Stimulated activated CD8-positive, alpha-beta memory T cell treated with anti-CD3 and anti-CD28 coated beads, Interleukin-15, amount 100 ng/mL, for 1 hour (primary cell): ENCODE measurements at places on chromosomes 11 and 22.

DNA sequence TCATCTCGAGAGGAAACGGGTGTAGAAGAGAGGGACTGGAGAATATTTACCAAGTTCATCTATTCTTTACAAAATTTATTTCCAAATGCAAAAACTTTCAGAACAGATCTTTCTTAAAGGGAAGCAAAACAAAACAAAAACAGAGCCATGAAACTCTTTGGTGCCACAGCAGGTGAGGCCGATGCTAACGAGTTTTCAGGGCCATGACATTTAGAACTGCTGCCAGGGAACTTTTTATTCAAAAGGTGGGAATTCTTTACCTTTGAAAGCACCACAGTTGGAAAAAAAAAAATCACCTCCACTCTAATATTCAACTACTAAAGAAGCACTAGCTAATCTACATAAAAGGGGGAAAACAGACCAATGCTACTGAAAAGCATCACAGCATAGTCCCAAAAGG lies 230.1 kb downstream of the DCDC1 start:
- no peak for DNase-seq

- no peak for DNase-seq
These were observed 299.9 kb upstream of the ANO5 start for GRCh38 chr11:21892736-21893564.

DNA sequence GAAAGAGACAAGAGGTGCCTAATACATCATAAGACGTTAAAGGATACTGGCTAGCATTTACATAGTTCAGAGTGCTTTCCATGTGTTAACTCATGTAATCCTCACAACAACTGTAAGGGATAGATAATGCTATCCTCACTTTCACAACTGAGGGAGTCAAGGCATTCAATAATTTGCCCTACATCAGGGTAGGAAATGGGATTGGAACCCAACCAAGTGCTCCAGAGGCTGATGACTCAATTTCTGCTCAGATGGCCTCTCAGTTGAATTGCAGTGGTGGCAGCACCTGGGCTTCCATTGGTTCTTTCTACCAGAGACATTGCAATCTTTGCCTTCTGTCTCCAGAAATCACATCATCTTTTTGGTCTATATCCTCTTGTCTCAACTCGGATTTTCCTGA lies 232.9 kb downstream of the ETS1 start:
- no peak for DNase-seq

GRCh38 chr22:19891317-19892256 lies 36.9 kb upstream of the GNB1L start:
- peak; percentile 47 for DNase-seq

GRCh38 chr22:22342697-22343580 lies 98.4 kb downstream of the VPREB1 start:
- peak; percentile 61 for DNase-seq

GRCh38 chr11:103035791-103036434 lies 56.0 kb downstream of the DCUN1D5 start:
- DNase-seq: no peak

GRCh38 chr11:113831314-113831713 lies 44.1 kb downstream of the USP28 start:
- no peak for DNase-seq

DNA sequence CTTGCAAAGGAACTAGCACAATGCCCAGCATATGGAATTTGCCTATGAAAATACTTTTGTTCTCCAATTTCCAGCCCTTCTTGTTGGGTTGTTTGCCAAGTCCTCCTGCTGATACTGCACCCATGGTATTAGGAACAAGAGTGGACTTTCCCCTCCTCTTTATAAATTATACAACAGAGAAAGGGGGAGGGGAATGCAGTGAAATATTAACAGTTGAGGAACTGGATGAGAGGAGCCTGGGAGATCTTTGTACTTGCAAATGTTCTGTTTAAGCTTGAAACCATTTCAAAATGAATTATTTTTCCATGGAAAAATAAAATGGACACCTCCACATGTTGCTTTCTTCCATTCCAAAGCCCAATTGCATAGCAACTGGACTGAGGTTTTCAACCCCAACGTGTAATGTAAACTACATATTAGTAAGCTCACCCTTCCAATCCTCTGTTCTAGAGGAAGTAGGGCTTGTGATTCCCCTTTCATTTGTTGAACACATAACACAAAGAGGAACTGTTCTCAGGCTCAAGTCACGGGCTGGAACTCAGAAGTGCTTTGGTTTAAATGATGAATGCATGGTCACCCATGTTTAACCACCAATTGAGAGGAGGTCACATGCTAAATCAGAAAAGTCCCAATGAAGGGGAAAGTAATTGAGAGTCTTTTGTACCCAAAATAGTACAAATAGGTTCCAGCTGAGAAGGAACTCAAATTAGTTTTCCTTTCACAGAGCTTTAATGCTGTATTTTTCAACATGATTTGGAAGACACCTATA lies 66.2 kb upstream of the ZC3H12C start:
- no peak for DNase-seq

DNA sequence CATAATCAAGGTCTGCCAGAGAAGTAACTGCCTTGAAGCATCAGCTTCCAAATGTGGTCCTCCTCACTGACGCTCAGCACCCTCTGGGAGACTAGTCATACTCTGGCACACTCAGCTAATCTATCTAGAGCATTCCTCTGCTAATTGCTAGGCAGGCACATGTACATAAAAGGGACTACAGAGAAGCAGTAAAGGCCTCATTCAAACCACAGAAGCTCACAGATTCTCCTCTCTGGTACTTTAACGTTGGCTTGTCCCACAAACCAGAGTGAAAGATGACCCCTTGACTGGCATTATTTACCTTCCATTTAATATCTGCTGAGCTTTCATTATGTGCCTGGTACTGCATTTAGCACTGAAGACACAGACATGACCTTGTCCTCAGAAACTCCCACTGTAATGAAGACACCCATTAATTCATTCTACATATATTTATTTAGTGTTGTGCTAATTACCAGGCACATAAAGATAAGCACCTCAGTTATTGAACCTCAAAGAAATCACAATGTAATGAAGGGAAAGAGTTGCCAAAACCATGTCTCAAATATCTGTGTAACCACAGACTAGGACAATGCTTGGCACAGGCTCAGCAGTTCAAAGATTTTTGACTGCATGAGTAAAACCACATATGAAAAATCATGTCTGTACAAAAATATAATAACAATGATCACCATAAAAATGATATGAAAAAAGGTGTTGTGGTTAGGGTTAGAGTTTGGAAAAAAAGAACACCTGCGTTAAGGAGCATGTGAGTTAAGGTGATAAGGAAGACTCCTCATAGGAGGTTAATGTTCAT lies 550.4 kb downstream of the DLG2 start:
- DNase-seq: no peak

- no peak for DNase-seq
These were observed 80.5 kb downstream of the MYO7A start for GRCh38 chr11:77208535-77208934.

GRCh38 chr22:39935612-39936011 lies 24.6 kb upstream of the TMA7B start:
- no peak for DNase-seq

DNA sequence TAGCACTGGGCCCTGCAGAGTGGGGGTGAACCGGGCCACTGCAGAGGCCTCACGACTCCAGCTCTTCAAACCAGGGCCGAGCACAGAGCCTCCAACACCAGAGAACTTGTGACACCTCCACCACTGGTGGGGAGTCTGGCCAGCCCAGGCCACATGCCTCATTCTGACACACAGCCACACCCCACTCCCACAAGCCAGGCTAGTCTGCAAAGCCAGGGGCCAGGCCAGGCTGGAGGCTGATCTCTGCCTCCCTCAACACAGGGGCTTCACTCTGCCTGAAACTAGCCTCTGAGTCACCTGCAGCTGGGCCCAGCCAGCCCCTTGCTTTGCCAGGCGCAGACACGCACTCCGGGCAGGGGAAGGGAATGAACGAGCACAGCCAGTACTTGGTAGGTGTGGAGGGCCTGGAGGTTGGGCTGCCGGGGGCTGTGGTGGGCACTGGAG lies 102.9 kb downstream of the MED15 start:
- no peak for DNase-seq

DNA sequence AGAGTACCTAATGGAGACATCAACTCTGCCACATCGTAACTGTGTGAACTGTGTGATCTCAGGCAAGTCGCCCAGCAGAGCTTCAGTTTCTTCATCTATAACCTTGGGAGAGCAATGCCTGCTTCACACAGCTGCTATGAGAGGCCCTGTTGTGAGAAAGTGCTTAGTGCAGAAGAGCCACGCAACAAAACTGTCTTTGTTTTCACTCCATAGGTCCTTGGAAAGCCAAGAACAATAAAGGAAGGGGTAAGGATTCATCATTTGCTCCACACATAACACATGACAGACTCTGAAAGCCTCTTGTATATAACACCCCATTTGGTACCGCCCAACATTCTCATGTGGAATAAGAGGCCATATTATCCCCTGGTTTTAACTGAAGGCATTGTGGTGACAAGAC lies 231.9 kb upstream of the ISX start:
- no peak for DNase-seq

DNA sequence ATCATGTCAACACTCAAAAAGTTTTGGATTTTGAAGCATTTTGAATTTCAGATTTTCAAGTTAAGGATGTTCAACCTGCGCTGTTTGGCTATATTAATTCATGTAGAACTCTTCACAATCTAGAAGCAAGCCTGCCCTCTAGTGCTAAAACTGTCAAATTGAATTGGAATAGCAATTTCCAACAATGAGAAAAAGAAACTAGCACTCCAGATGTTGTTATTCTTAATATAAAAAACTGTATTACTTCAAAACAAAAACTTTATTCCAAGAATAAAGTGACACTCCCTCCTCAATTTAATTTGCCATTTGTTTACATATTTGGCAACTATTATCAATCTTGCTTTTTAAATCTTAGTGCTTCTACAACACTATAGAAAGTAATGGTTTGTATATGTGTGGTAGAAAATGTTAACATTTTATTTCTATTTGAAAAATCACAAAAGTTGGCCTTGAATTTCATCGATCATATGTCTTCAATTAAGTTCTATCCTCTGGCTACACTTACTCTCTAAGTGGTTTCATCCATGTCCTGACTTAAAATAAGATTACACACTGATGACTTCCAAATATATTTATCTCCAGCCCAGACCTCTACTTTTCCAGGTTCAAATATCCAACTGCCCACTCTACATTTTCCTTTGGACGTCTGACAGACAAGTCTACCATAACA lies 36.6 kb downstream of the DCUN1D5 start:
- DNase-seq: no peak

- DNase-seq: no peak
These were observed 422.1 kb upstream of the FAT3 start for GRCh38 chr11:91802475-91802874.

DNA sequence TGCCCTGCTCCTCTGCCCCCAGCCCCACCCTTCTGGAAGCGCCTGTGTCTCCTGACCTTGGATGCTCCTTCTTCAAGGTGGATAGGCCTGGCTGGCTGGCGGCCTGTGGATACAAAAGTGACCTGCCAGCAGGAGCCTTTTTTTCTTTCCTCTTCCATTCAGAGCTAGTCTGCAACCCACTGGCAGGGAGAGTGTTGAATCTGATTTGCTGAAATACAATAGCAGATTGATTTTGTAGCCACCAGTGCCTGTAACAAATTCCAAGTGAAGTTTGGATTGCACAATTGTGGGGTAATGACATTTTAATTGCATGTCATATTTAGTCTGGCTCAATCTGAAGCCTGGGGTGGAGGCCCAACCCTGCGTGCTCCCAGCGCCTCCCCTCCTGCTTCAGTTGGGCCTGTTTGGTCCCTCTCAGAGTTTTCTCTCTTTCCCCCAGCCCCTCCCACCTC lies 97.2 kb downstream of the GRIK4 start:
- no peak for DNase-seq

- no peak for DNase-seq
These were observed 56.1 kb downstream of the PRMT3 start for GRCh38 chr11:20443596-20443995.
